ENCODE measurements at places on chromosomes 2 and 18. TPM values are rescaled to one million over a fixed set of nuclear protein-coding genes. Genes with fewer than 3 reads are reported as not detected.

Gene ALPG
- not detected for total RNA-seq

DNA sequence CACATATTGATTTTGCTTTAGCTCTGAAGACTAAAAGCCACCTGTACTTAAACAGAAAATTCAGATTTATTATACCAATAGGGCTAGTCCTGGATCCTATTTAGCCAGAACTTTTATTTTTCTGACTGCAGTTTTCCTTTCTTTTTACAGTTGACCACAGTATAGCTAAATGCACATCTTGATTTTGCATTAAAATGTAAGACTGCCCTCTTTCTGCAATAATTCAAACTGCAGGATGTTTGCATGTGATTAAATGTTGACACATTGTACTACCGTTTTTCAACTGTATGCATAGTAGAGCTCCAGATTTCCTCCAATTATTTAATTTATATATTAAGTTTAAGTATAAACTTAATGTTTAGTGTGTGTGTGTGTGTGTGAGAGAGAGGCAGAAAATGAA is 1262.9 kb downstream of the SUCLG1 start:
- H3K4me1 ChIP-seq, result no peaks in the 10 kb centered on the region
- no peak overlapping the region for H3K27ac ChIP-seq
- peak; percentile 6 for DNase-seq

DNA sequence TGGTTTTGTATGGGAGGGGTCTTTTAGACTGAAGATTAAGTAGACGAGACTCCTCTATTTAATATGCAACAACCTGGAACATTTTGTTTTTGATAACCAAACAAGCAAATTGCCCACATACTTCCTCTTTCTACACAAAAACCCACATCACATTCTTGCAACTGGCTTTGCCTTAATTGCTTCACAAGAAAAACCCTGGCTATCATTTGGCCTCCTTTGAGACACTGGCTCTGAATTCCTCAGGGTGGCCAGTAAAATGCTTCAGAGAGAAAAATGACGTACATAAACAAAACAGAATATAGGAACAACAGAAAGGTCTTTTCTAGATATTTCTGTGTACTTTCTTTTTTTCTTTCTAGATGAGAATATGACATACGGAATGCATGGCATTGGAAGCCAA is 103.0 kb downstream of the TRIB2 start:
- DNase-seq, result peak; percentile 84
- no peak overlapping the region for H3K4me3 ChIP-seq
- peaks cover 27% of the 10 kb centered on the region for H3K4me1 ChIP-seq
- H3K27ac ChIP-seq, result peak overlapping the region; percentile 71
- H3K36me3 ChIP-seq, result no peaks in the 10 kb centered on the region
- no peaks in the 10 kb centered on the region for H3K27me3 ChIP-seq

DNA sequence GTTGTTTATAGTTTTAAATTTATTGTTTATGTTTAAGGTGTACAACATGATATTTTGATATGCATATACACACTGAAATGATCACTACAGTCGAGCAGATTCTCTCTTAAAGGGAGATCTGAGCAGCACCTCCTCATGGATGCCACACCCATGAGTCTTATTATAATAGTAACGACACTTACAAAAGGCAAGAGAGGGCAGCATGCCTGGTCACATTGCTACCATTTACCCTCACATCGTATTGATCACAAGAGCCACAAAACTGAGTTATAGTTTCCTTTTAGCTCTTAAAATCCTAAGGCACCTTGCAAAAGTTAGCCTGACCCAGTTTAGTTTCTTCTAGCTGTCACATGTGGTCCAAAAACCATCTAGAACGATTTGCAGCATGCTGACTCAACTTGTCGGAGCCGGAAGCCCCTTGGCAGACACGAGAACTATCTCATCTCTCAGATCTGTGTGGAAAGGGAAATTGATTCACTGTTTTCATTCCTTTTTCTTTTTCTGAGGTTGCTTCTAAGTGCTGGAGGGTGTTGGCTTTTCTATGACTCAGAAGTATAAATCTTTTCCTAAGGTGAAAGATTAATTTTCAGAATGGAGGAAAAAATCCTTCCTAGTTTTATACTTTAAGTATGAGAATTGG is 85.3 kb downstream of the CDC42EP3 start:
- DNase-seq, result peak; percentile 86
- peaks cover 44% of the 10 kb centered on the region for H3K4me1 ChIP-seq

Gene SPATA3
- not detected for total RNA-seq

DNA sequence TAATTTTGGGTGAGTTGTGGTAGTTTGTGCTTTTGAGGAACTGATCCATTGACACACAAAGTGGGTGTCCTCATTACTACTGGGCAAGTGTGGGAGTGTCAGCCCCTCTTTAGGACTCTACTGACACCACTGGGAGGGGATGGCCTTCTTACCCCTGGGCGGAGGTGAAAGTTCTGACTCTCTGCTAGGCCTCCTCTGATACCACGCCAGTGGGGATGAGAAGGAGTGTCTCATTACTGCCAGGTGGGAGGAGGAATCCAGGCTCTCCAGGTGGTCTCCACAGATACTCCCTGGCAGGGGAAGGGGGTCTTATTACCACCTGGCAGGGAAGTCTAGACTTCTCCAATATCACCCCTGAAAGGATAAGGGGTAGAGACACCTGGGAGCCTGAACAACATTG is 9.1 kb downstream of the LCLAT1 start:
- H3K27me3 ChIP-seq, result no peaks in the 10 kb centered on the region
- H3K4me1 ChIP-seq, result peaks cover 4% of the 10 kb centered on the region
- DNase-seq, result no peak
- H3K27ac ChIP-seq, result no peak overlapping the region

DNA sequence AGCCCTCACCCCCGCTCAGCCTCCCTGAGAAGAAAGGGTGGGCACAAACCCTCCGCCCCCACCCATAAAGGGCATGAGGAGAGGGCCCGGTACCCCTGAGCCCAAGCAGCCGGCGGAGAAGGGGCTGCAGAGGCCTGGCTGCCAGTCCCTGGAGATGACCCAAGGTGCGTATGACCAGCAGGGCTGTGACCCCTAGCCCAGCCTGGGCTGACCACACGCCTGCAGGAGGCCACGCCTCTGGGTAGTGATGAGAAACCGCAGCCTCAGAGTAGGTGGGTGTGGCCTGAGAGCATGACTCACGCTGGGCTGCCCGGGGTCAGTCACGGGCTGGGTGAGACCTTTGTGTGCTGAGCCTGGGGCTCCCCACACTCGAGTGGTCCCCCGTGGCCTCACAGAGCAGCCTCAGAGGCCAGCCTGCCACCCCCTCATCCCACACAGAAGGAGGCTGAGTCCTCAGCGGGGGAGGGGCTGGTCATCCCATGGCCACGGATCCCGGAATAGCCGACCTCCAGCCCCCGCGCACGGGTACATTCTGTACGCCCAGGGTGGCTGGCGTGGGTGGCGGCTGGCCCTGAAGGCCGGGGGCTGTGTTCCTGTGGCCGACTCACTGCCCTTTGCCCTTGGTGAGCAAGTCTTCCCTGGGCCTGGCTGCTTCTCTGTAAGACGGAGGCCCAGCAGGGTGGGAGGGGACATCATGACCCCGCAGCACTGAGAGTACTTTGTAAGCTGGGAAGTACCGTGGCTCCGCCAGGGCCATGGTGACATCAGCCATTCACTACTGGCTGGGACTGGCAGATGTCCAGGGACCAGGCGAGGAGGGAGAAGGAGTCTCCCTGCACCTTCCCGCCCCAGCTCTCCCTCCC is 110.8 kb upstream of the OTOS start:
- peak overlapping the region; percentile 92 for H3K27ac ChIP-seq
- no peaks in the 10 kb centered on the region for H3K36me3 ChIP-seq
- H3K4me1 ChIP-seq, result peaks cover 18% of the 10 kb centered on the region
- DNase-seq, result peak; percentile 99

Gene CASP8
- 31.5 TPM for total RNA-seq

GRCh38 chr2:12429779-12430406 is 286.8 kb upstream of the TRIB2 start:
- peak overlapping the region; percentile 33 for H3K27ac ChIP-seq
- no peaks in the 10 kb centered on the region for H3K27me3 ChIP-seq
- H3K4me3 ChIP-seq, result no peak overlapping the region
- peaks cover 3% of the 10 kb centered on the region for H3K4me1 ChIP-seq
- H3K36me3 ChIP-seq, result no peaks in the 10 kb centered on the region
- peak; percentile 73 for DNase-seq

Measured in fibroblast of lung (primary cell).